SHP77 (cell line): ENCODE measurements at places on chromosomes 7 and 10.

DNA sequence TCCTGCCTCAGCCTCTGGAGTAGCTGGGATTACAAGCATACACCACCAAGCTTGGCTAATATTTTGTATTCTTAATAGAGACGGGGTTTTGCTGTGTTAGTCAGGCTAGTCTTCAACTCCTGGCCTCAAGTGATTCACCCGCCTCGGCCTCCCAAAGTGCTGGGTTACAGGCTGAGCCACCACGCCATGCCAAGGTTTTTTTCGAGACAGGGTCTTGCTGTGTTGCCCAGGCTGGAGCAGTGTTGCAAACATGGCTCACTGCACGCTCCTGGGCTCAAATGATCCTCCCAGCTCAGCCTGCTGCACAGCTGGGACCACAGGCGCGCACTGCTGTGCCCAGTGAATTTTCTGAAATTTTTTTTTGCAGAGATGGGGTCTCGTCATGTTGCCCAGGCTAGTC, 3.3 kb upstream of the SEC31B start:
- no peak for DNase-seq

GRCh38 chr10:126969310-126969709, 64.1 kb downstream of the DOCK1 start:
- DNase-seq, result no peak

DNA sequence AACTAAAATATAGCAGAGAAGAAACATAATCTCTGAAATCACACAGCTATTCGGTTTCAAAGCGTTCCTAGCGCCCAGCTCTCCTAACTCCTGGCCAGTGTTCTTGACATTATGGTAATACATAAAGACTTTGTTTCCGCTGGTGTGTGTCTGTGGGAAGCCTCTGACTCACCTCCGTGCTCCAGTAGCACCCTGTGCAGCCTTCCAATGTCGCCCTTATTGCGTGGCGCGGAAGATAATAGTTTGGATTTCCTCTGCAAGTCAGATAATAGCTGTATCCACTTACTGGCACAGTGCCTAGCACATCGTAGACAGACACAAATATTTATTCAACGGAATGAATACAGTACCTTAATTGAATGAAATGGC, 570 bp downstream of the BMS1 start:
- no peak for DNase-seq

- DNase-seq, result no peak
Measured at GRCh38 chr7:108313086-108313485, 143.2 kb downstream of the NRCAM start.

GRCh38 chr7:12601302-12601869, 30.9 kb downstream of the SCIN start:
- DNase-seq, result no peak

- no peak for DNase-seq
Measured at GRCh38 chr7:11758627-11759111, 73.3 kb downstream of the THSD7A start.
